ENCODE measurements at places on chromosomes 1 and 21.

DNA sequence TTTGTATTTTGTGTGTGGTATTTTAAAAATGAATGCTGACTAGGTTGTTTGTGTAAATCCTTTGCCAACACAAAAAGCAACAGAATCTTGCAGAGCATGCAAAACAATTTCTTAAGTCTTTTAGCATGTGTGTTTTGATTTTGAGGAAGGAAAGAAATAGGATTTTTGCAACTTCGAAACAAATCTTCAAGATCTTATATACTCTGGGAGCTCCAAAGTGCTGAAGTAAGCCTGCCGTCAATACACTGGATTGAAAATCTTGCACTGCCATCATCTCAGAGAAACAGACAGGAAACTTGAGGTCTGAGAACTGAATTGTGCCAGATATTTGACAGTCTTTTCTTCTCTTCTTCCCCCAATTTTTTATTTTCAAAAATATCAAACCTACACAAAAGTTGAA lies 29.3 kb upstream of the DISP1 start:
- no peak for DNase-seq

DNA sequence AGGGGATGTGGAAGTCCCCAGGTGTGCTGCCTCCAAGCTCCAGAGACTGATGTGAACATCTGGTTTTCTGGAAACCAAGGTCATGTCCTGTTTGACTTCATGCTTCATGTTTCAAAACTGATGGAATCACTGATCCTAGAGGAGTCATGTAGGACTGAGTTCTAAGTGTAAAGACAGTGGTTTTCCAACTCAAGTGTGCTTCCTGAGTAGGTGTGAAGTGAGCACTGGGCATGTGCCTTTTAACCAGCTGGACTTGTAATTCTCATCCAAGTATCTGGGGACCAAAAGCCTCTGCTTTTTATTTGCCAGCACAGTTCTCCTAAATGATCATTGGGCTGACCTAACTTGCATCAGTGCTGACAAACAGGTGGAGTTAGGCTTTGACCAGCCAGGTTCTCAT lies 36.9 kb downstream of the ABCA4 start:
- no peak for DNase-seq

DNA sequence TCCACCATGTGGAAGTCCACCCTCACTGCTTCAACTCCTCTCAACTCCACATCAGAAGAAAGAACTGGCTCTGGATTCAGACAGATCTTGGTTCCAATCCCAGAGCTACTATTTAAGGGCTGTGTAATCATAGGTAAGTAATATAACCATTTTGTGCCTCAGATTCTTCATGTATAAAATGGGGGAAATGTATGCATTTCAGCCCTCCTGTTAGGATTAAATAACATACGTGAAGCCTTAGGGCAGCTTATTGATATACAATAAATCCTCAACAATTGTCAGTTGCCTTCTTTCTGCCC lies 23.3 kb downstream of the OTUD7B start:
- no peak for DNase-seq

GRCh38 chr1:65082346-65083040 lies 65.5 kb upstream of the AK4 start:
- DNase-seq = no peak

- no peak for DNase-seq
These were observed 28.5 kb downstream of the SLC26A9 start for GRCh38 chr1:205914730-205915129.

GRCh38 chr1:198637916-198638437 lies 863 bp upstream of the PTPRC start:
- DNase-seq = no peak

- DNase-seq = peak; percentile 24
These were observed 8.1 kb upstream of the C1orf216 start for GRCh38 chr1:35726450-35727433.

GRCh38 chr1:77467741-77468140 lies 185.9 kb downstream of the AK5 start:
- no peak for DNase-seq

DNA sequence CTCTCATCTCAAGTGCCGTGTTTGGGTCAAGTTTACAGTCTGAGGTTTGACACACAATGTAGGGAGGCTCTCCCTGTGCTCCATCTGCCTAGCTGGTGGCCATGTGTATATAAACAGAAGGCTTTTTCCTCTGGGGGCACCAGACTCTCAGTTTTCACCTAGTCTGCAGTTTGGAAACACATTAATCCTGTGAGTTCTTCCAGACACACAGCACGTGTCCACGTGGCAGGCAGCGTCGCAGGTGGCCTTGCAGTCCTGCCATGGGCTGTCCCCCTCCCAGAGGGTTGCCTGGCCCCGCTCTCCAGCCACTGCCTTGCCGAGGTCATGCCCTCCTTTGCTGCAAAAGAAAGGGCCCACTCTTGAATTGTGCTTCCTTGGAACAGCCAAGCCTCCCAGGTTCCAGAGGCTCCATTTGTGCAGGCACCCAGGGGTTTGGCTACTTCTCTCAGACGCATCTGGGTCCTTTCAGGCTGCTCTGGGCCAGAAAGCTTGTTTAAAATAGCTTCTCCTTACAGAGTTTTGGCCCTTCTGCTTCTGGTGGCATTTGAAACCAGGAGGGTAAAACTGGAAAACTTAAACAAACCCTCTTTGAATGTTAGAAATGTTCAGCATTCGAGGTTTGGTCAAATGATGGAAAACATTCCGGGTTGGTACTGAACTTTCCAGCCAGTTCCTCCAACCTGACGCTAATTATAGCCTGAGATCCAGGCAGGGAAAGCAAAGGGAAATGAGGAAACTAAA lies 4.4 kb upstream of the RUNX1 start:
- no peak for DNase-seq

DNA sequence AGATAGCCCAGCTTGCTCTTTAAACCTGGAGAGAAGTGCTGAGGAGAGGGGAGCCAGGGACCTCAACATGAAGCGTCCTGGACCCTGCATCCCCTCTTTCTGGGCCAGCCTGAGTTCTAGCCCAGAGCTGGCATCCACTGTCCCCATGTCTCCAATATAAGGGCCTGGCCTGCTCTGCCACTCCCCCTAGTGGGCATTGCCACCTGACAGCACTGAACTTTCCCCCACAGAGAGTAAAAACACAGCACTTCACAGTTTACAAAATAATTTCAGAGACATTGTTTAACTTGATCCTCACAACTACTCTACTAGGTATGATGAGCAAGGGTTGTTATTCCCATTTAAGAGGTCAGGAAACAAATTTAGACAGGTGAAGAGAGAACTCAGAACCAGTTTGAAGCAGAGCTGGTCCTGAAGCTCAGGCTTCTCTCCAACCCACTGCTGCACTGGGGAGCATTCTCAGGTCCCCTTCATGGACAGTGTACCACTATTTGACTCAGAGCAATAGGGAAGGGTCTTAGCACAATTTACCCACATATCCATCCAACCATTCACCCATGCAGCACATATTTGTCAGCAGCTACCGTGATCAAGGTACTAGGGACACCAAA lies 151.2 kb downstream of the DMRTA2 start:
- DNase-seq = no peak

- no peak for DNase-seq
These were observed 43.7 kb upstream of the IVNS1ABP start for GRCh38 chr1:185360714-185361113.

GRCh38 chr21:44331650-44332307 lies 7.4 kb downstream of the CFAP410 start:
- no peak for DNase-seq

GRCh38 chr1:110864287-110864686 lies 8.7 kb upstream of the CD53 start:
- no peak for DNase-seq

GRCh38 chr1:234607109-234608024 lies 2.6 kb downstream of the IRF2BP2 start:
- peak; percentile 25 for DNase-seq

DNA sequence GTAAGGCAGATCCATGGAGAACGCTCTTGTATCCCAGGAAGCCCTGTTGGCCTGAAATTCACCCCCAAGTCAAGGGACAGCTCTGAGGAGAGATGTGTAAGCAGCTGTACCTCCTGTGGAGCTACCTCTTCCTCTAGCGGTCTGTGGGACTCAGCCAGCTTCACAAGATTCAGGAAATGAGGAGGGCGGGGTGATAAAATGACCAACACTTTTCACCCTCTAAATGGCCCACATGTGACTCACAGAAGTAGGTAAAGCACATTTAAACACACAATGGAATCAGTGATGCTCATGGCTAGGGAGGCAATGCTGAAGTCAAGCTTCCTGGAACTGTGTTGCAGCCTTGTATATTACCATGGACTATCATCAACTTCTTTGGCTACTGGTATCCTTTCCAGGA lies at the start of gene SH2D1B:
Gene SH2D1B (minus strand): TSS at position 135 of the 400 bp plus-strand sequence. CDS start 120 bp downstream, at position 15.
- no peak for DNase-seq

DNA sequence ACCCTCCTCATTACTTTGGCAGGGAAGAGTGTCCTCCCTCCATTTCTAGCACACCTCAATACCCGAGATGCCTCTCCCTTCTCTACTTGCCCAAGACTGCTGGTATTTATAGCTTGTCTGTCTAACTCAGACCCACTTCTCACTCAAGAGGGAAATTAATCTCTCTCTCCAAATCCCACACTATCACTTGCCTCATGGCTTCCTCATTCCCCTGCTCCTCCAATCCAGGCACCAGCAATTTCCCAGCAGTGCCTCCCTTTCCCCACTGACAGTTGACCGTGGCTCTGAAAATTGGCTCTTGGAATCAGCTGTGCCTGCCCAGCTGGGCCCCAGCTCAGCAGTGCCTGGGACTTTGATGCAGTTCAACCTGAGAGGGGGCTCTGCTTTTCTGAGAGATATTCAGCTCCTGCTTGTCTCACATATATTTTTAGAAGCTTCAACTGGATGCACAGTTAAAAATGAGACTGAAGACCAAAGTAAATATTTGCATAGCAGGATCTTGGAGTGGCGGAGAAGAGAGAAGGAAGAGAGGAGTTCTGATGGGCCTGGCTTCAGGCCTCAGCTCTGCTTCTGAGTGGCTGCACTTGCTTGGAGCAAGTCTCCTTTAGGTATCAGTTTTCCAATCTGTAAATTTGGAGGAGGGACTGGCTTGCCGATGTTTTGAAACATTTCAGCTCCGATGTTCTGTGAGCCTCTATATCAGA lies 81.1 kb upstream of the SPATA6 start:
- DNase-seq = no peak

DNA sequence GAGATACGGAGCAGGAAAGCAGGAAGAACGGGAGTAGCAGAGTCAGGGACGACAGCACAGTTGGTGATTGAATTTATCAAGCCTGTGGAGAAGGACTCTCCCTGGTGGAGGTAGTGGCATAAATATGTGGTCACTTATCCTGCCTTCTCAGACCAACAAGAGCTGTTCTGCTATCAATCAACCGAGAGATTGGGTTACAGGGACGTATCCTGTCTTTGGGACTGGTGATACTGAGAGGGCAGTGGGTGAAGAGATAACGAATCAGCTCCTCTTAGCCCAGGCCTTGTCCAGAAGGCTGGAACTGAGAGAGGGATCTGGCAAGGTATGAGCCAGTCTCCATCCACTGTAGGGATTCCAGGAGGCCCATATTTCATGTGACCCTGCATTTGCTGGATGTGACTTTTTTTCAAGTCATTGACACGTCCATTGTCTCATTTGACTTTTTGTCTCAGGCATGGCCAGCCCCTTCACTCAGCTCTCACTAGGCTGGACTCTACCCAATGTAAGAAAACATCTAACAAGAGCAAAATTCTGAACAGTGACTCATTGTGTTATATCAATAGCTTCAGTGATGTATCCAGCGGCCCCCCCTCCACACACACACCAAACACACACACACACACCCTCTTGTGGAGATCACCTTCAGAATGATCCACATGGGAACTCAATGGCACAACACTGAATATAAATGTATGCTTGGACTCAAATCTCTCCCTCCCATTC lies 11.3 kb downstream of the C1orf116 start:
- DNase-seq = no peak

DNA sequence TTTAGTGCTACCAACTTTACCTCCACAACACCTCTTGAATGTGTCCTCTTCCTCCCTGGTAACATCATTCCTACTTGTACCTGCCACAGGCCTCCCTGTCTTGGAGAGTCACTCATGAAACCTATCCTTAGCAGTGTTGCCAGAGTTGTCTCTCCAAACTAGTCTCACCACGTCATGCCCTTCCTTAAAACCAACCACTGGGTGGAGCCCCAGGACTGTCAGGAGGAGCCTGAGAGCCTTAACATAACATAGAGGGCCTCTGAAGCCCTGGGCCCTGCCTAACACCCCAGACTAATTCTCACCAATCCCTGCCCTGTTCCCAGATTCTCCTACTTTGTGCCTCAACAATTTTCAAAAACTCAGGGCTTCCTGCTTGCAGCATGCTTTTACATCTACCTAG lies 65.3 kb downstream of the ZNF697 start:
- no peak for DNase-seq

- no peak for DNase-seq
These were observed 163.2 kb upstream of the MAP1LC3C start for GRCh38 chr1:242162140-242162539.

DNA sequence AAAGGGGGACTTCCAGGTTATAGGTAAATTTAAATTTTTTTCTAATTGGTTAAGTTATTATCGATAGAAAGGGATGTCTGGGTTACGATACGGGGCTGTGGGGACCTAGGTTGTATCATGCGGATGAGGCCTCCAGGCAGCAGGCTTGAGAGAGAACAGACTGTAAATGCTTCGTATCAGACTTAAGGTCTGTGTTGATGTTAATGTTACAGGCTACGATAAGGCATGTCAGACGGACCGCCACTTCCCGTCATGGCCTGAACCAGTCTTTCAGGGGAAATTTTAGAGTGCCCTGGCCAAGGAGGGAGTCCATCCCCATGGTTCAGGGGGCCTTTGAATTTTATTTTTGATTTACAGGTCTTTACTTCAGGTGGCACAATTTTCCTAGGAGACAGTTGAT lies 16.7 kb downstream of the ABCG1 start:
- no peak for DNase-seq

DNA sequence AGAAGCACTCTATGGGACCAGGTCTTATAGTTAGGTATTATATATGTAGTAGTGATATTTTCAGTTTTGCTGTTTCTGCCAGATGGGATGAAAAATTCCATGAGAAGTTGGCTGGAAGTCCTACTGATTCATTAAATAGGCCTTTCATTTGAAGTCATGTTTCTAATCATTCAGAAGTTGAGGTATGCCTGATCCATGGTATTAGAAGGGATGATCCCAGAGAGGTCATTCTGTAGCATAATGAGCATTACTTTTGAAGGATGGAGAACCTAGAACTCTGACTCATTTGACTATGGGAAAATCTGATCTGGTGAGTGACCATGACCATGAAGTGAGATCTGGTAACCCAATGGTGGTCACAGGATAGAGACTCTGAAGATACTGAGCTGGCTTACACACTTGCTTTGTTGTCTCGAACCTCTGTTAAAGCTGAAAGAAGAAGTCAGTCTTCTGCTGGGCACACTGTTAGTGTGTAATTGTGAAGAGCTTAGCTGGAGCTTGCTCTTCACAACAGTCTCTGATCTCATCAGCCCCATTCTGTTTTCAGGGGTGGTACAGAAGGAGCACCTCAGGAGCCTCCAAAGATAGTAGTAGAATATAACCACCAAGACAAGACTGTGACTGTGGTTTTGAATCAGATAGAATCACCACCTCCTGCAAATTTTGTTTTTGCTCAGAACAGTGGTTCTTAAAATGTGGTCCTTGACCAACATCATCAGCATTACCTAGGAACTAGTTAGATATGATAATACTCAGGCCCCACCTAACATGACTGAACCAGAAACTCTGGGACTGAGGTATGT lies 9.0 kb downstream of the MGST3 start:
- DNase-seq = no peak
